ENCODE measurements at places on chromosomes 1 and 21.

GRCh38 chr21:29145852-29146453, 15.5 kb downstream of the MAP3K7CL start:
- no peak for DNase-seq

GRCh38 chr21:44375281-44375651, 21.8 kb downstream of the TRPM2 start:
- no peak for DNase-seq

- no peak for DNase-seq
Measured at GRCh38 chr1:62809788-62810187, 25.9 kb downstream of the ATG4C start.

GRCh38 chr1:162889989-162890388, 29.0 kb upstream of the CCDC190 start:
- no peak for DNase-seq

- no peak for DNase-seq
Measured at GRCh38 chr1:233582439-233582838, 31.5 kb upstream of the KCNK1 start.

GRCh38 chr1:114152508-114153260, 985 bp downstream of the SYT6 start:
- DNase-seq = no peak

- DNase-seq = no peak
Measured at GRCh38 chr1:200958597-200958996, 63.9 kb downstream of the INAVA start.

- DNase-seq = peak; percentile 18
Measured at GRCh38 chr1:202009326-202010179, 834 bp upstream of the ELF3 start.

GRCh38 chr1:38964140-38964548, 22.5 kb upstream of the RHBDL2 start:
- no peak for DNase-seq

- no peak for DNase-seq
Measured at GRCh38 chr1:229023651-229024300, 247.1 kb upstream of the RAB4A start.

- DNase-seq = no peak
Measured at GRCh38 chr1:197842646-197843045, 59.8 kb upstream of the C1orf53 start.

Data from activated CD4-positive, CD25-positive, alpha-beta regulatory T cell (primary cell).